ENCODE measurements at places on chromosomes 16 and 17.

DNA sequence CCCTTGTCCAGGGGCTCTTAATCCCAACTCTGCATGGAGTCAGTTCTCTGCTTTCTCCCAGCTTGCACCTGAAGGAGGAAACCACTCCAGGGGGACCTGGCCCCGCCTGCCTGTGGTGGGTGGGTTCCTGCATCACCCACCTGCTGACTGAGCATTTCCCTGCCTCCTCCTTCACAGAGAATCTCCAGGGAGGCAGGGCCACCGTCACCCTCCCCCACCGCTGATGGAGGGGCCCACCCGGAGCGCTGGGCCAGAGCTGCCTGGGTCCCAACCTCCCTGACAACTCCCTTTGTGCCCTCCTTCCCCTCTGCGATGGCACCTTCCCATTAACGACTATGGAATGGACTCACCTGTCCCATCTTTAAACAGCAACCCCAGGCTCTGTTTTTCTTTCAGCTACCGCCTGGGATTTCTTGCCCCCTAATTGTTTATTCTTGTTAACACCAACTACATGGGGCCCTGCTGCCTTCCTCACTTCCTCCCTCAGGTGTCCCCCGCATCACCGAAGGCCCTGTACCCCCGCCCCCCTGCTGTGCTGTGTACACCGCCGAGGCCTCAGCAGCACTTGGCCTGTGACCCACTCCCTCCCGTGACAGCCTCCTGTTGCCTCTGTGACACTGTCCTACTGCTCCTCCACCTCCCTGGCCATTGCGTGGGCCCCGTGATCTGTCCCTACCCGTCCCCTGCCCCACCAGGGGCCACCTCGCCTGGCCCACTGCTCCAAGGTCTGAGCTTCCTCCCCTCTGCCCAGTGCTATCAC is 842 bp upstream of the TEDC2 start:
- no peak for DNase-seq

DNA sequence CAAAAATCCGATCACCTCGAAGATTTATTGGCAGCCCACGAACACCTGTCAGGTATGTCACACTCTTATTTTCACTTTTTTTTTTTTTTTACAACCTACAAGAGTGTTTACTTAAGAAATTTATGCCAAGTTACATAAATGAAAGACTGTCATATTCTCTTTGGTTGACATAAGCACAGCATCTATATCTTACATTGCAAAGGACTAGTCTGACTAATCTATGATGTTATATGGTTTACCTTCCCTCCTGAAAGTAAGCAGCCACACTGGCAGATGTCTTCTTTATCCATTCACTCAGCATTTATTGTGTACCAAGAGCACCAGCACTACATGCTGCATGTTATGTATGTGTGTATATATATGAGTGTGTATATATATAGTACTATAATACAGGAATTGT is 156.3 kb downstream of the CDRT15L2 start:
- DNase-seq, result no peak

- DNase-seq, result peak; percentile 86
These were observed 42.3 kb downstream of the HNF1B start for GRCh38 chr17:37702598-37702997.

GRCh38 chr16:67029254-67030096 is 526 bp downstream of the CBFB start:
- DNase-seq, result peak; percentile 59

GRCh38 chr17:17752821-17753321 is 71.6 kb downstream of the RAI1 start:
- DNase-seq, result no peak

DNA sequence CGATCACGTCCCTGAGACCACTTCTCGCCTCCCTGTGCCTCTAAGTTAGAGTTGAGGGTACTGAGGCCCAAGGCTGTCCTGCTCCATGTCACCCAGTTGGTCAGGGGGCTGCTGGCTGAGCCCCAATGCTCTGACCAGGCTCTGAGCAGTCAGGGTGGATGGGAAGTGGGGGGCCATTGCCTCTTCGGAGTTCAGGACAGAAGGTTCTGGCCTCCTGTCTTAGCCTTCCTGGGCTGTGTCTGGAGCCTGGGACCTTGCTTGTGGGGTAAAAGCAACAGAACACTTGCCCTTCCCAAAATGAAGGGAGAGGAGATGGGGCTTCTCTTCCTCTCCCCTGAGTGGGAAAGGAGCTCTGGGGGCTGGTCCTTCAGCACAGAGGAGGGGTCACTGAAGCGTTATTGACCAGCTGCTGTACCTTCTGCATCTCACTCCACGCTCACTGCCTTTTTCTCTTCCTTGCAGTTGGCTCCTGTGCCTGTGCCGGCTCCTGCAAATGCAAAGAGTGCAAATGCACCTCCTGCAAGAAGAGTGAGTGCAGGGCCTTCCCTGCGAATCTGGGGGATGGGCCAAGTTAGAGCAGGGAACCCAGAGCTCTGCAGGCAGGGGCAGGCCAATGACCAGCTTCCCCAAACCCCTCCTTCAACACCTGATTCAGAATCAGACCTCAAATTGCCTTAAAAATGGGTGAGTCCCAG is 580 bp downstream of the MT1X start:
- no peak for DNase-seq

Data from umbilical cord (tissue), 2 donors.